ENCODE measurements at places on chromosomes 3 and 15.

DNA sequence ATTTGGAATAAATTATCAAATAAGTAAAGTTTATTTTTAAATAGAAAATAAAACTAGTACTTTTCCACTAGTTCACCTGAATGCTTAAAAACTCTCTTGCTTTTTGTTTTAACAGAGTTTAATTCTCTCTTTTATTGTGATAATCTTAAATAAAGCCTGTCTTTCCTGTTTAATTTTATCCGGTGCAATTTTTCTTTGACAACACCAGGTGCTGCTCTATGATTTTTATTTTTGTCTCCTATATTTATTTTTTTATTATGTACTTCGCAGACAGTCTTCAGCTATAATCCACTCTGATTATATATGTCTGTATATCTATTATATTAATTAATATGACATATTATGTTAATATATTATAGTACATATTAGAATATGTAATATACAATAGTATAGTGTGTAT, 1293.0 kb upstream of the EPHA6 start:
- DNase-seq, result no peak

DNA sequence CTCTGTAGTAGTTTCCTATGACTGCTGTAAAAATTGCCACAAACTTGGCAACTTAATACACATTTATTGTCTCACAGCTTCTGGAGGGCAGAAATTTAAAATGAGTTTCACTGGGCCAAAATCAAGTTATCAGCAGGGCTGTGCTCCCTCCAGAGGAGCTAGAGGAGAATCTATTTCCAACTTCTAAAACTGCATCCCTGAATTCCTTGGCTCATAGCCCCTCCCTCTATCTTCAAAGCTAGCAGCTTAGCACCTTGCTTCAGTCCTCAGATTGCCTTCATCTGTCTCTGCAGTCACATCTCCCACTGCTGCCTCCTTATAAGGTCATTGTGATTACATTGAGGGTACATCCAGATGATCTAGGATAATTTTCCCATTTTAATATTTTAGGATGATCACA, 17.8 kb upstream of the GADL1 start:
- no peak for DNase-seq

GRCh38 chr3:48553361-48553760, 3.2 kb downstream of the PFKFB4 start:
- no peak for DNase-seq

DNA sequence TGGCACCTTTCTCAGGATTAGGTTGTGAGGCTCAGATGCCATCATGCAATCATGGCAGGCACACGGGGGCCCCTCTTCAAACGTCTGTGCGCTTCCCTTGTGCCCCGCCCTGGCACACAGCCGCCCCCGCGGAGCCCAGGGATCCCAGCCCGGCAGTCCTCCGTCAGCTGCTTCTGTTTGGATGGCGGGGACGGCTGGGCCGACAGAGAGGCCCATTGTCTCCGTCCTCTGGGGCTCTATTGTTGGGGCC, 849 bp upstream of the HDAC11 start:
- DNase-seq, result no peak

GRCh38 chr3:39021029-39021428, 30.7 kb downstream of the SCN11A start:
- DNase-seq, result no peak

GRCh38 chr15:100120111-100120510, 221.7 kb downstream of the ADAMTS17 start:
- no peak for DNase-seq

DNA sequence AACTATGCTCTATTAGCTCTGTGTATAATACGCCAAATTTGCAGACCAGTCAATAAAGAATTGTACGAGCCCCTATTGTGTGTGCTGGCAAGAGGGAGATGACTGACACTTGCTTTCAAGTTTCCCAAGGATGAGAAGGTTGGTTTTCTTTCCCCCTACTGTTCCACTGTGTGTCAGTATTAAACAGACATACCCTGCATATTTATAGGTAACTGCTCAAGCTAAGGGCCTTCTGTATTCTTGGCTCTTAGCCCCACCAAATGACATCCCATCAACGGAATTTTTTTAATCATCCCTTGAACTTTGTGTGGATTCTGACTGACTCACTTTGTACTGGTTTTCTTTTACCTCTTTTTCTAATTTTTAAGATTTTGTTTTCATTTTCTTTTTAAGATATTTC, 60.6 kb upstream of the GYG1 start:
- DNase-seq, result no peak

DNA sequence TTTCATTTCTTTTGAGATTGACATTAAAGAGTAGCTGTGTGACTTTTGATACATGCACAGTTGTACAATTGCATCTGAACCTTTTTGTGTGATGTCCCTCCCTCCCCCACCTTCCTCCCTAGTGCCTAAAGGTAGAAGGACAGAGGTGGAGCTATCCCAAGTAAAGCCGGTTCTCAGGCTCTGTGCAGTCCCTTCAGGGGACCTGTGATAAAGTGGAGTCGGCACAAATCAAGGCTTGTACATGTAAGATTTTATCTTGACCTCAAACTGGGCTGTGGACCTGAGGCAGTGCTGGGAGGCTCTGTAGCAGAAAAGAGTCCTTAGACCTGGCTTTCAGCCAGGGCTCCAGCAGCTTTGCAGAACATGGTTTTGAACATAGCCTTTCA, 55.5 kb upstream of the CMTM7 start:
- no peak for DNase-seq

GRCh38 chr15:69615736-69616135, 163.1 kb downstream of the RPLP1 start:
- no peak for DNase-seq

GRCh38 chr15:38186507-38186906, 66.1 kb upstream of the SPRED1 start:
- DNase-seq, result no peak

DNA sequence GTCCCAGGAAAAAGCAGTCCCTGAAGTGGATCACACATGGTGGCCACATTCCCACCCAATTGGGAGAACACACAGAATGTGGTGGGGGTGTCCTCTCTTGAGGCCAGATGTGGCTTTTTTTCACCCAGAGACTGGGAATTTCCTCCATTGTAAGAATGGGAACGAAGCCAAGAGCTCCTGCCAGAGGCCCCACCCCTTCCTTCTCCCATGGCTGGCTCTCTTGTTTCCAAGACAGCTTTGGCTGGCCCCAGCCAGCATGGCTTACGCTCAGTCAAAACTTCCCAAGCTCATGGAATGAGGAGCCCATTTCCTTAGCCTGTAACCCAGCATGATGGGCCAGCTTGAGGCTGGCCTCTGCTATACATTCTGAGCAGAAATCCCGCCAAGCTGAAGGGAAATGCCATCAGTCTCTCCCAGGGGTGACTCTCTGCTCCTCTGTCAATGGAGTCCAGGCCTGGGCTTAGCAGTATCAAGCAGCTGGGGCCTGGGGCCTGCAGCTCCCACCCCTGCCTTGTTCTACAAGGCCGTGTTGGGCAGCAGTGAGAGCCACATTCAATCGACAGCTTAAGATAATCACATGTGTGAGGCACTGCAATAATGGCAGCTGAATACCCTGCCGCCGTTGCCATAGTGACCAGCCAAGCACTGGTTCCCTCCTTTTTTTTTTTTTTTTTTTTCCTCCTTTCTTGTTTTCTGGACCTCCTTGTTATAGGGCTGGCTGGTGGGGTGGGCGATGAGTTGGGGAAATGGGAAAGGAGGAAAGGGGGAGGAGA, 142.4 kb downstream of the EPHB1 start:
- no peak for DNase-seq

GRCh38 chr3:185402561-185402960, 39.6 kb downstream of the MAP3K13 start:
- no peak for DNase-seq

DNA sequence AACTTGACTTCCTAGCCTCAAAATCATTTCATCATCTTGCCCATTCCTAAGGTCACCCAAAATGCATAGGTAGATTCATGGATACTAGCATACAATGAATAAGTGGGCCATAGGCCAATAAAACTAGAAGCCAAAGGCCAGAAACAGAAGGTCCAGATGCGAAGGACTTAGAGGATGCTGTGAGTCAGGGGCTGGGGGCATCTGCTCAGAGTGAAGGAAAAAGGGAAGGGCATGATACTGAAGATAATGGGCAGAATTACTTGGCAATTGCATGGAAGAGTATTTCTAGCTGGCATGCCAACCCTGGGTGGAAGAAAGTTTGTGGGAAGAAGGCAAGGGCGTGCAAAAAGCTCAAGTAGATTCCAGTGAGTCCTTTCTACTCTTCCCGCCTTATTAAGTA, 27.5 kb downstream of the ILDR1 start:
- no peak for DNase-seq

GRCh38 chr15:59138243-59138642, 33.3 kb downstream of the CCNB2 start:
- peak; percentile 66 for DNase-seq

GRCh38 chr15:100111125-100112060, 230.4 kb downstream of the ADAMTS17 start:
- DNase-seq, result peak; percentile 3

DNA sequence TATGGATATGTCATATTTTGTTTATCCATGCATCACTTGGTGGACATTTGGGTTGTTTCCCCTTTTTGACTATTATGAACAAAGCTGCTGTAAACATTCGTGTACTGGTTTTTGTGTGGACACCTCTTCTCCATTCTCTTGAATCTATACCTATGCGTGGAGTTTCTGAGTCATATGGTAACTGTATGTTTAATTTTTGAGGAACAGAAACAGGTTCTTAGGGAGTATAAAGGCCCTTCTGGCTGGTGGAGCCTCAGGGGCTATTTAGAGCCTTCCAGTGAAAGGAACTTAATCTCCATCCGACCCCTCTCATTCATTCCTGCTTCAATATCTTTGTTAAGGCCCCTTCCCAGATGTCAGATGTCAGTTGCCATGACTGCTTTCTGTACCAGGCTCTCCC, 14.1 kb upstream of the CTXND1 start:
- no peak for DNase-seq

GRCh38 chr15:95922431-95922830, 408.1 kb upstream of the NR2F2 start:
- DNase-seq, result no peak

DNA sequence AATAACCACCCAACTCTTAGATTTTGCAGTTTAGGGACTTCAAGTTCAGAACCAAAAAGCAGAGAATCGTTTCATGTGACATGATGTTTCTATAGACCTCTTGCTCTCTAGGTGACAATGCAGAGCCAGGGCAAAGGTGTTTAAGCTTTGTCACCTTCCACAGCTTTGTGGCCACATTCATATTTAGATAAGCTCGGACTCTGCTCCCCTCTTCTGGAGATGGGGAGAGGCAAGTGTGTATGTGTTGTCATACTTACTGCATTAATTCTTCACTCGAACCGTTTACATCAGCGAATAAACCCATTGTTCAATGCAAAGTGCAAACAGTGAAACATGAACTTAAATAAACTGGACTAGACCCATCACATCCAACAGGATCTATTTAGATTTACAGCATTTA, 33.2 kb downstream of the ST3GAL6 start:
- no peak for DNase-seq

DNA sequence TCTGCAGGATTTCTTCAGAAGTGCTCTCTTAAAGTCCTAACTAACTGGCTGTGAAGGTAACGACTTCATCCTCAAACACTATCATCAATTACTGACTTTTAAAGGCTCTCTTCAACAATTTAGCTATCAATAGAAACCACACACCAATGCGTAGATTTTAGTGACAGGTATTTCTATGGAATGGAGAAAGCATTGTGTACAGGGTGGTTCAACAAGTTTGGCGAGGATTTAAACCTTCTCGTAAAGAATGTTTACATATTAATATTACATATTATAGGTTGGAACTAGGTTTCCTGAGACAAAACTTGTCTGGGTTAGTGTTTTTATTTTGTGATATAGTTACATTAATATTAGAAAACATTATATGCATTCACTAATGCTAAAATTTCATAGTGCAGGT, 233.6 kb downstream of the CHL1 start:
- no peak for DNase-seq

DNA sequence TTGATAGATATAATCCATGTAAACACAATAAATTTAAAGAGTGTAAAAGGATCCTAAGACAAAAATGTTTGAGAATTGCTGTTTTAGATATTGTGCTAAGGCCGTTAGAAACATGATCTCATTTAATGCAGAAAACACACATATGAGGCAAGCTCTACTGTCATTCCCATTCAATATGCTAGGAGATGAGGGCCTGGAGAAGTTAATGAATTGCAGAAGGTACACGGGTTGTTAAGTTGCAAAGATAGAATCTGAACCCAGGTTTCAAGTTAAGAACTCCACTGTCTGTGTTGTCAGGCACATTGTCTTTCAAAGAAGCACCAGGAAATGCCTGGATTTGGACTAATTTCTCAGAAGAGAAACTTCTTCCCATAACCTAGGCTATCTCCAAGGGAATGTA, 65.1 kb upstream of the SAMMSON start:
- DNase-seq, result no peak

GRCh38 chr3:141093397-141093796, 42.2 kb downstream of the SPSB4 start:
- DNase-seq, result no peak

- no peak for DNase-seq
These were observed 85.2 kb upstream of the ANKRD34C start for GRCh38 chr15:79197285-79197684.

DNA sequence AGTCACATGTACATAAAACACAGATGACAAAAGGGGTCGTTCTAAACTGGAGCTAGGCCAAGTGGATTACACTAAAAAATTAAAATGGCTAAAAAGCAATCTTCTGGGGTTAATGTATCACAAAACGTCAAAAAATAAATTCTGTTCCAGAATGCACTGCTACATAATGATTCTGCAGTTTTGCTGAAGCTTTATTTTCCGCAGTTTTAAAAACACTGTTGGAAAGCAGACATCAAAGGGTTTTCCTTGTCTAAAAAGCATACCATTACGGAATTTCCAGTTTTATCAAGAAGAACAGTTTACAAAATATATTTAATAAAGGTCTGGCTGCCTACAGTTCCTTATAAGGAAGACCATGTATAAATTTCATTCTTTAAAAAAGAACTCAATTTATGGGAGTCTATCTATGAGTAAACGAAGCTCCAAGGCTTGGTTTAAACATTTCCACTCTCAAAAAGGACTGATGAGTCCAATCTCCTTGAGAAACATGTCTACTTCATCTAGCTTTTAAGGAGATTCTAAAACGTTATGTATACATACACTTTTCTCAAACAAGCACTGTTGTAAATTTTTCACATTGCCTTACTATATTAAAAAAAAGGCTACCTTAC, 1.3 kb downstream of the DMXL2 start:
- DNase-seq, result no peak

DNA sequence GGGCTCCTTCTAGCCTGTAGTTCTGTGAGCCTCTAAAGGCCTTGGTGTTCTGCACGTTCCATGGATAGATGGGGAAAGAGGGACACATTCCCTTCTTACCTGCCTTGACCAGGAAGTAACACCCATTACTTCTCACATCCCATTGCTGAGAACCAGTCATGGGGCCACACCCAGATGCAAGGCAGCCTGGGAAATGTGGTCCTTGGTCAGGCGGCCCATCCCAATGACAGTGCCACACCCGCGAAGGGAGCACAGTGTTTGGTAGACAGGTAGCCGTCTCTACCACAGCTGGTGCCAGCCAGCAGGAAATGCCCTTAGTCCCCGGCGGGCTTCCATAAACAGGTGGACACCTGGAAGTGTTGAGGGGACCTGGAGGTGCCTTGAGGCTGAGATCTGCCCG, 23.2 kb upstream of the LCTL start:
- DNase-seq, result no peak

GRCh38 chr3:182438398-182438797, 354.9 kb upstream of the ATP11B start:
- no peak for DNase-seq

GRCh38 chr3:46933261-46933660, 43.3 kb downstream of the CCDC12 start:
- DNase-seq, result no peak

GRCh38 chr3:144033863-144034262, 62.2 kb downstream of the DIPK2A start:
- DNase-seq, result no peak

Measured in CD4-positive, alpha-beta T cell treated with Interleukin-12 subunit alpha and Interleukin-12 subunit beta, for 1 hour (primary cell).